Esophagus squamous epithelium (tissue), 5 donors: ENCODE measurements at places on chromosomes 6 and 20.
A peak's percentile ranks its signal among the peaks of the same experiment; 100 is the strongest.

- H3K27ac ChIP-seq, result no peak overlapping the region
- no peaks in the 10 kb centered on the region for H3K27me3 ChIP-seq
- no peak overlapping the region for H3K4me3 ChIP-seq
- no peak for DNase-seq
- peaks cover 14% of the 10 kb centered on the region for H3K4me1 ChIP-seq
These were observed 155.0 kb upstream of the SNX9 start for GRCh38 chr6:157668009-157668401.

DNA sequence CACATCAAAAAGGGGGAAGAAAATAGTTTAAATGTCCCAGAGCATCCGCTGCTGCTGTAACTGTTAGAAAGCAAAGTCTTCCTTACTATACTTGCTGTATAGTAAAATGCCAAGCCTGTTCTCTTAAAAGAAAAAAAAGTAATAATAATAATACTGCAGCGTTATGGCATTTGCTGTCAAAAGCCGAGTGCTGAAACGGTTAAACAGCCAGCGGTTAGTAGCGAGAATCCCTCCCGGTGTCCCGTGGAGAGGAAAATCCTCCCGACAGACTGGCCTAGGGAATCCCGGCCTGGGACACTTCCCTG, 19.5 kb upstream of the NFATC2 start:
- peaks cover 71% of the 10 kb centered on the region for H3K27me3 ChIP-seq
- DNase-seq, result no peak
- H3K27ac ChIP-seq, result peak overlapping the region; percentile 80
- peaks cover 18% of the 10 kb centered on the region for H3K4me1 ChIP-seq

DNA sequence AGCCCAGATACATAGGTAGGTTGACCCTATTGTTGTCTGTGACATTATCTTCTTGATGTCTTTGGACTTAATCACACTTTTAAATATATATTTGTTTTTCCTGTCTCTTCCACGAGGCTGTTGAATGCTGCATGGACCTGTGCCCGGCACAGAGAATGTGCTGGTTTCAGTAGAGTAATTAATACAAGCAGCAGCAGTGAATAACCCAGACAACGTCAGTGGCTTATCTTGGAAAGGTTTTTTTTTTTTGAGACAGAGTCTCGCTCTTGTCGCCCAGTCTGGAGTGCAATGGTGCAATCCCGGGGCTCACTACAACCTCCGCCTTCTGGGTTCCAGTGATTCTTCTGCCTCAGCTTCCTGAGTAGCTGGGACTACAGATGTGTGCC, 108.2 kb downstream of the CDH26 start:
- no peak overlapping the region for H3K4me3 ChIP-seq
- H3K36me3 ChIP-seq, result no peaks in the 10 kb centered on the region

- no peaks in the 10 kb centered on the region for H3K27me3 ChIP-seq
- no peak overlapping the region for H3K4me3 ChIP-seq
- no peak overlapping the region for H3K27ac ChIP-seq
- no peak for DNase-seq
These were observed 48.2 kb upstream of the GMPR start for GRCh38 chr6:16190214-16190613.

- no peaks in the 10 kb centered on the region for H3K36me3 ChIP-seq
- H3K4me3 ChIP-seq, result no peak overlapping the region
These were observed 69.3 kb upstream of the SRSF6 start for GRCh38 chr20:43388268-43389002.

- H3K27ac ChIP-seq, result no peak overlapping the region
- DNase-seq, result no peak
- H3K4me1 ChIP-seq, result no peaks in the 10 kb centered on the region
- no peaks in the 10 kb centered on the region for H3K27me3 ChIP-seq
These were observed 22.2 kb downstream of the RWDD2A start for GRCh38 chr6:83215131-83216047.

DNA sequence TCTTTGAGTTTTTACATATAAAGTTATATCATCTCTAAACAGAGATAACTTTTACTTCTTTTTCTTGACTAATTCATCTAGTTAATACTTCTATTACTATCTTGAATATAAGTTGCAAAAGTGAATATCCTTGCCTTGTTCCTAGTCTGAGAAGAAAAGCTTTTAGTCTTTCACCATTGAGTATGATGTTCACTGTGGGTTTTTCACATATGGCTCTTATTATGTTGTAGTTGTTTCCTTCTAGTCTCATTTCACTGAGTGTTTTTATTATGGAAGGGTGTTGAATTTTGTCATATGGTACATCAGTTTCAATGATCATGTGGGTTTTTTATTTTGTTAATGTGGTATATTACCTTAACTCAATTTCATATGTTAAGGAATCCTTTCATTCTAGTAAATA, 488.3 kb downstream of the COL12A1 start:
- no peak overlapping the region for H3K4me3 ChIP-seq
- no peaks in the 10 kb centered on the region for H3K36me3 ChIP-seq
- H3K27me3 ChIP-seq, result no peaks in the 10 kb centered on the region
- H3K27ac ChIP-seq, result no peak overlapping the region
- DNase-seq, result no peak

GRCh38 chr6:18509871-18510643, 122.9 kb downstream of the RNF144B start:
- H3K4me1 ChIP-seq, result no peaks in the 10 kb centered on the region
- H3K4me3 ChIP-seq, result no peak overlapping the region
- H3K27me3 ChIP-seq, result no peaks in the 10 kb centered on the region
- H3K27ac ChIP-seq, result no peak overlapping the region
- no peaks in the 10 kb centered on the region for H3K36me3 ChIP-seq
- DNase-seq, result no peak

DNA sequence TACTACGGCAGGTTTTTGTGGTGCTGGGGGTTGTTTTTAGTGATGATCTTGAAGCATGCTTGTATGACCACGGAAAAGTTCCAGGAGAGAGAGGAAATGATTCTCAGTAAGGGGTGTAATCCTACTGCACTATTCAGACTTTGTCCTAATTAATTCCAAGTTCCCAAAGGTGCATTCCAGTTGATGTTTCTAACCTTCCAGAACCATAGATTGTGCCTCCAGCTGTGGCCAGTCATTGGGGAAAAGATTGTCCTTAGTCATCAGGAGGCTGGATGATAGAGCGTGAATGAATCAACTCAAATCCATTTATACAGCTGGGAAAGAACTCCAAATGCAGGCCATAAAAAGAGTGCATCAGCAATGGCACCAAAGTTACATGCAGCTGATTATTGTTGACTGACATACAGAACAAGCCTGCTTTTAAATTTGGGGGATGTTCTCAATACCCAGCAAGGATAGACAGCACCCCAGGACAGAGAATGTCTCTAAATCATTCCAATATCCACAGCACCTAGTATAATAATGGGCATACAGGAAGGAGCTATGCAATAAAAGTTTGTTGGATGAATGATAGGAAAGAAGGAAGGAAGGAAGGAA, 27.8 kb upstream of the PKHD1 start:
- no peak overlapping the region for H3K4me3 ChIP-seq
- H3K36me3 ChIP-seq, result no peaks in the 10 kb centered on the region
- no peaks in the 10 kb centered on the region for H3K27me3 ChIP-seq
- no peak overlapping the region for H3K27ac ChIP-seq

DNA sequence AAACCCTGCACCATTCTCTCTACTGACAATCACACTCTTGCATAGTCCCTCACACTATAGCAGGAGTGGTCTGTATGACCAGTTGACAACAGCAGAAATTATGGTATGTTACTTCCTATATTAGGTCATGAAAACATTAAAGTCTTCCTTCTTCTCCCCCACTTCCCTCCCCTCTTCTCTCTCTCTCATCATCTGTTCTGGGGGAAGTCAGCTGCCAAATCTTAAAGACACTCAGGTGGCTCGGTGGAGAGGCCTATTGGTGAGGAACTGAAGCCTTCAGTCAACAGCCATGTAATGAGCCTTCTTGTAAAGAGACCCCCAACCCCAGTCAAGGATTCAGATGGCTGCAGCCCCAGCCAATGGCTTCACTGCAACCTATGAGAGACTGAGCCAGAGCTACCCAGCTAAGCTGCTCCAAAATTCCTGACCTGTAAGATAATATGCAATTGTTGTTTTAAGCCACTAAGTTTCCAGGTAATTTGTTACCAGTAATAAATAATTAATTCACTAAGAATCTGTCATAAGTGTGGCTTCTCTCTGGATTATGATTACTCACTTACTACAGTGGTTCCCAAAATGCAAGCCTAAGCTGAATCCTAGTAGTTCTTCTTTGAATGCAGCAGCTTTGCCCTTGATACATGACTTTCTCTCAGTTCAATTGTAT, 11.2 kb upstream of the TSBP1 start:
- no peaks in the 10 kb centered on the region for H3K27me3 ChIP-seq
- DNase-seq, result no peak
- H3K36me3 ChIP-seq, result no peaks in the 10 kb centered on the region
- no peaks in the 10 kb centered on the region for H3K4me1 ChIP-seq

DNA sequence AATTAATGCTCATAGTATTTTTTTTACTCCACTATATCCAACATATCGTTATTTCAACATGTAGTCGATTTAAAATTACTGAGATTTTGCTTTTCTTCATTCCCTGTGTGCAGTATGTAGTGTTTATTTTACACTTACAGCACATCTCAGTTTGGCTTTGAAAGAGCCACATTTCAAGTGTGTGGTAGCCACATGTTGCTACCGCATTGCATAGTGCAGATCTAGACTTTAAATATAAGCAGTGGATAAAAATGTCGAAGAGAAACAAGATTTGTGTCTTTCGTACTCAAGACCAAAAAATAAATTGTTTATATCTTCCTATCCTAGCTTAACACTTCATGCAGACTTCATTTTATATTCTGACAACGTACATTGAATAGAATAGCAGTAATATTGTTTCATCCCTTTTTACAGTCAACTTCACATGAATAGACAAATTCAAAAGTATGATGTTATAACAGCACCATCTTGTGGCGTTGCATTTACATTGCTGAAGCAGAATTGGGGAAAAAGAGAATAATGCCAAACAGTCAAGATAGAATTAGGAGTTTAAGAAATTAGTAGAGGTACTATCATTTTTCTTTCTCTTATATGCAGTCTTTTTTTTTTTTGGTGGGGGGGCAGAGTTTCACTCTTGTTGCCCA, 29.9 kb downstream of the FBXO5 start:
- no peaks in the 10 kb centered on the region for H3K27me3 ChIP-seq
- no peak for DNase-seq
- H3K4me3 ChIP-seq, result no peak overlapping the region
- H3K36me3 ChIP-seq, result no peaks in the 10 kb centered on the region

GRCh38 chr6:139398658-139399057, 24.2 kb upstream of the CITED2 start:
- no peaks in the 10 kb centered on the region for H3K27me3 ChIP-seq
- no peak for DNase-seq
- no peaks in the 10 kb centered on the region for H3K36me3 ChIP-seq
- no peak overlapping the region for H3K4me3 ChIP-seq

GRCh38 chr20:4836935-4837334, 115.2 kb downstream of the PRND start:
- H3K4me1 ChIP-seq, result peaks cover 6% of the 10 kb centered on the region
- H3K27me3 ChIP-seq, result peaks cover 5% of the 10 kb centered on the region
- DNase-seq, result no peak

DNA sequence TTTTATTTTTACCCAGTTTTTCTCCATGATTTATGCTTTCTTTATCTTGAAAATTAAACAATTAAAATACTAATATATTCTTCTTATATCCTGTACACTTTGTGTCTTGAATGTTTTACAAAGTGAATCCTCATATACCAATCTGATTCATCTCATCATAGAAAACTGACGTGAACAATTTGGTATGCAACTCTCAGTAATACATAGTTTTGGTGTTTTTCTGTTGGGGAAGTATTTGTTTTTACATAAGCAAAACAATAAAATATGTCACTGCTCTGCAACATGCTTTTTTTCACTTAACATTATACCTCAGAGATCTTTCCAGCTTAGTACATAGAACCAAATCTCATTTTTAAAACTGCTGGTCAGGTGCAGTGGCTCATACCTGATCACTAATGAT, 14.7 kb downstream of the DNAAF9 start:
- no peak for DNase-seq
- no peaks in the 10 kb centered on the region for H3K27me3 ChIP-seq
- H3K36me3 ChIP-seq, result no peaks in the 10 kb centered on the region

- H3K27ac ChIP-seq, result no peak overlapping the region
- H3K4me3 ChIP-seq, result no peak overlapping the region
- peaks cover 6% of the 10 kb centered on the region for H3K4me1 ChIP-seq
- H3K36me3 ChIP-seq, result no peaks in the 10 kb centered on the region
These were observed 3.5 kb upstream of the EFHC1 start for GRCh38 chr6:52416629-52417151.

DNA sequence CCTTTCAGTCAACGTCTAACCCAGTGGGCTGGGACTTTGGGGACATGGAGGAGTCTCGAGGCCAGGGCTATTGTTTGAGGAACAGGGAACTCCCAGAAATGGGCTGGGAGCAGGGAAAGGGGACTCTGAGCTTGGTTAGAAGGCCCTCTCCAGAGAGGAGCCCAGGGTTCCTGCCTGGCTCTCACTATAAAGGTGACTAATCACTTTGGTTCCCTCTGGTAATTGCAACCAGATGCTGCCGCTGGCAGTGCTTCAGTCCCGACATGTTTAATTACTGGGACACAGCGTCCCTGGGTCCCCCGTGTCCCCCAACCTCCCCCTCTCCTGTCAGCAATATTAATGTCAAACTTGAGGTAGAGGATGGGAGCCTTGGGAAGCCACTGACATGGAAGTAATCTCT, 5.0 kb upstream of the GDF5 start:
- peaks cover 25% of the 10 kb centered on the region for H3K4me1 ChIP-seq
- no peak overlapping the region for H3K27ac ChIP-seq
- H3K36me3 ChIP-seq, result no peaks in the 10 kb centered on the region
- no peak for DNase-seq
- H3K4me3 ChIP-seq, result no peak overlapping the region

- no peak for DNase-seq
- H3K27ac ChIP-seq, result no peak overlapping the region
- H3K4me3 ChIP-seq, result no peak overlapping the region
- H3K27me3 ChIP-seq, result no peaks in the 10 kb centered on the region
- H3K4me1 ChIP-seq, result no peaks in the 10 kb centered on the region
These were observed 6.7 kb upstream of the IFT52 start for GRCh38 chr20:43583982-43584432.

DNA sequence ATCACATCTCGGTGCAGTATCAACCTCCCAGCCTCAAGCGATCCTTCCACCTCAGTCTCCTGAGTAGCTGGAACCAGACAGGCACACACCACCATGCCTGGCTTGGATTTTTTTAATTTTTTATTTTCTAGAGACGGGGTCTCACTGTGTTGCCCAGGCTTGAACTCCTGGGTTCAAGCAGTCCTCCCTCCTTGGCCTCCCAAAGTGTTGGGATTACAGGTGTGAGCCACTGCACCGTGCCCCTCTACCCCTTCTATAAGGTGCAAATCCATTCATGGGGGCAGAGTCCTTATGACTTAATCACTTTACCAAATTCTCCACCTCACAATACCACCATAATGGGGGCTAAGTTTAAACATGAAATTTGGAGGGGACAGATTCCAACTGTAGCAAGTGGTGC, 37.7 kb downstream of the TMEM181 start:
- H3K36me3 ChIP-seq, result peaks cover 6% of the 10 kb centered on the region
- DNase-seq, result no peak
- no peaks in the 10 kb centered on the region for H3K27me3 ChIP-seq
- H3K4me1 ChIP-seq, result no peaks in the 10 kb centered on the region

- no peak overlapping the region for H3K27ac ChIP-seq
- DNase-seq, result no peak
- H3K36me3 ChIP-seq, result peaks cover 34% of the 10 kb centered on the region
- H3K4me3 ChIP-seq, result no peak overlapping the region
- H3K4me1 ChIP-seq, result no peaks in the 10 kb centered on the region
- H3K27me3 ChIP-seq, result no peaks in the 10 kb centered on the region
These were observed 110.4 kb downstream of the MYB start for GRCh38 chr6:135291288-135292076.

GRCh38 chr20:63536997-63537524, at the start of gene PTK6:
TSS of gene PTK6 (minus strand) at chr20:63537376. CDS start at chr20:63537314, 62 bp downstream.
- H3K36me3 ChIP-seq, result no peaks in the 10 kb centered on the region
- peak within 1 kb of the TSS; percentile 46 for H3K4me3 ChIP-seq
- peak within 1 kb of the TSS; percentile 94 for H3K27ac ChIP-seq
- no peaks in the 10 kb centered on the region for H3K27me3 ChIP-seq
